Left hindlimb (tissue), 1 donor: ENCODE measurements at places on chromosomes 6 and 20.

DNA sequence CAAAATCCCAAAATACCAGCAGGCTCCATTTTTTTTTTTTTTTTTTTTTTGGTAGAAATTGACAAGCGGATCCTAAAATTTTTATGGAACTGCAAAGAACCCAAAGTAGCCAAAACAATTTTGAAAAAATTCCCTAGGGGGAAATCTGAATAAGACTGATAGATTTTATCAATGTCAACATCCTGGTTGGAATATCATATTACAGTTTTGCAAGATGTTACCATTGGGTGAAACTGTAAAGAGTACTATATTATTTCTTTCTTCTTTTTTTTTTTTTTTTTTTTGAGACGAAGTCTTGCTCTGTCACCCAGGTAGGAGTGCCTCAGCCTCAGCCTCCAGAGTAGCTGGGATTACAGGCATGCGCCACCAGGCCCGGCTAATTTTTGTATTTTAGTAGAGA lies 29.4 kb upstream of the BEND3 start:
- DNase-seq = no peak

- DNase-seq = no peak
Observed at GRCh38 chr20:36394340-36394965, 88.3 kb downstream of the DLGAP4 start.

DNA sequence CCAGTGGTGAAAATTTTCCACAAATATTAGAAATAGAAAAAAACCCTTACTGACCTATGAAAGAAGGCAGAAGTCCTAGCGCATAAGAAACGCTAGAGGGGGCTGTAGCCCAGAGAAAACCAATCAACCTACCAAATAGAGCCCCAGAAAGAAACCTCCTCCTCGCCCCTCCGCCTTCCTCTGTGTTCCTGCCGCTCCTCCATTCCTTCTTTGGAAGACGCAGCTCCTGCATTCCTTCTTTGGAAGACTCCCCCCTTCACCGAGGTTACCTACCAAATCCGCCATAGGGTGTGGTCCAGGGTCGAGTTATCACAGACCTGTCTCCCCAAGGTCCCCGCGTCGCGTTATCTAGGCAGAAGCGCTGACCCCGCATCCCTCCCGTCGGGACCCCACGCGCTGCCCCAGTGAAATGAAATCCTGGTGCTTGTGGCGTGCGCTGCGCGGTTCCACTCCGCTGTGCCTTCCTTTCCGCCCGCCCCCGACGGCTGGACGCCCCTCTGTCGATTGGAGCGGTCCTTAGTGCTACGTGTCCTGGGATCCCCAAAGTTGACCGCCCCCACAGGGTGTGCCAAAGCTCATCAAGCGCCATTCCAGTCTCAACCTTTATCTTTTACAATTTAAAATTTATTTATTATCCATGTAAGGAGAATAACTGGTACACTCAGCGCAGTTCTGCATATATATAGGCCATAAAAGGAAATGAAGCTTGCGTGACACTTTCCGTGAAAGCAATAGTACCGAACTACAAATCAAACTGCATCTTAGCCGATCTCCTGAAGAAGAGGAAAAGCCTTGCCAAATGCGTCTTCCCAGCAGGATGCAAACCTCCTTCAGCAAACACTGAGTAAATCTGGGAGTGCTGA lies 13.0 kb downstream of the RPP21 start:
- peak; percentile 39 for DNase-seq

GRCh38 chr20:41538810-41539596 lies 79.2 kb downstream of the CHD6 start:
- DNase-seq = peak; percentile 48

DNA sequence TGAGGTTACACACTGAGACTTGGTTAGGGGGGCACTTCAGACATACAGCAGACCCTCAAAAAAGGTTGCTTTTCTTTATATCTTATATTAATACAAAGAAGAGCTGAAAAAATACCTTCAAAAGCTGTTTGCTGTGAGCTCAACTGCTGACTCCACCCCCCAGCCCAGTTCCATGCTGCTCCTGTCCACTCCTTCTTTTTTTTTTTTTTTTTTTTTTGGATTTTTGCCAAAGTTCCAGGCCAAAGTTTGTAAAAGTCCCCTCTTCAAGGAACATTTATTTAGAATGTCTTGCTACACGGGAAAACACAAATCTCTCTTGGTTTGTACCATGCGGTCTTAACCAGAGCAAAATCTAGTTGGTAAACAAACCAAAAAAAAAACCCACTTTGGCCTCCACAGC lies 85.3 kb upstream of the AKAP12 start:
- DNase-seq = no peak

DNA sequence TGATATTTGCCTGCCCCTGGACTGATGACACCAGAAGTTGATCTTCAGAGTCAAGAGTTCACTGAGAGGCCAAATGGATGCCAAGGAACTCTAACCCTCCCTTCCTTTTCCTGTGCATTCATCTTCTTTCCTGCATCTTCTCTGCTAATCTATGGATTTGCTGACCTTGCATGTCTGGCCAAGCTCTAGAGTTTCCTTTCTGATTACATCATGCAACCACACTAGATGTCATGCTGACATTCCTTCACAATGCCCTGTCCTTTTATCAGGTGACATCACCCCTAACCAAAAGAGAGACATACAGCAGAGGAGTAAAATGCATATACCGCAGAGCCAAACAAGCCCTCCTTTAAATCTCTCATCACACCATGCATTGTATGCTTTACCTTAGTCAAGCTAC lies 487.6 kb downstream of the TFAP2A start:
- no peak for DNase-seq

DNA sequence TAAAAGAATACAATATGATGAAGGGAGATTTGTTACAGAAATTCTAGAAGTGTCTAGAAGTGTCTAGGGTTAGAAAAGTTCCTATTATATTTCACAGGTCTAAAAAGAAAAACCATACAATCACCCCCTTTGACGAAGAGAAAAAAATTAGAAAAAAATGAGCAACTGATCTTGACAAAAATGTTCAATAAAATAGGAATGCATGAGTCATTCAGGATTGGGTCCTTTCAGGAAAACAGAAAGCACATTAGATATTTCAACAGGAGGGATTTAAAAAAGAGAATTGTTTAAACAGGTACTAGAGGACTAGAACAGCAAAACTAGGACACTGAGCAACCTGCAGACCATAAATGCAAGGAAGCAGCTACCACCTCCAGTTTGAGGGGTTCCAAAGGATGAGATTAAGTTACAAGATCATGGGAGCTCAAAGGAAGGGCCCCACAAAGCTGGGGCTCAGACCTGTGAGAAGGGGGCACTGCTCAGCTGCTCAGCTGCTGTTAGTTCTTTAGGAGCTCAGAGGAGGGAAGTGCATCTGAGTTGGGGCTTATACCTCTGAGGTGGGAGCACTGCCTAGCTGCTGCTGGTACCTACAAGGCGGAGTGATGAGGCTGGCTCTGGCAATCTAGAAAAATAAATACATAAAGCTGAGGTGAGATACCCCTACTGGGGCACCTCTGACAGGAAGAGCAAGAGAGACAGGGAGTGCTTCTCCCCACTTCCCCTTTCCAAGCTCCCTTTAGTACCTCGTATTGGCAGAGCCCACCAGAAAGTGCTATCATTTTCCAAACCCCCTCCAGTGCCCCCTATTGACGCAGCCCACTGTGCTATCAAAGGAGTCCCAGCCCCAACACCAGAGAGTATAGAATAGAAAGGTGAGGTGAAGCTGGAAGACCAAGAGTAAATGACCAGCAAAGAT lies 27.1 kb upstream of the BEND6 start:
- no peak for DNase-seq

DNA sequence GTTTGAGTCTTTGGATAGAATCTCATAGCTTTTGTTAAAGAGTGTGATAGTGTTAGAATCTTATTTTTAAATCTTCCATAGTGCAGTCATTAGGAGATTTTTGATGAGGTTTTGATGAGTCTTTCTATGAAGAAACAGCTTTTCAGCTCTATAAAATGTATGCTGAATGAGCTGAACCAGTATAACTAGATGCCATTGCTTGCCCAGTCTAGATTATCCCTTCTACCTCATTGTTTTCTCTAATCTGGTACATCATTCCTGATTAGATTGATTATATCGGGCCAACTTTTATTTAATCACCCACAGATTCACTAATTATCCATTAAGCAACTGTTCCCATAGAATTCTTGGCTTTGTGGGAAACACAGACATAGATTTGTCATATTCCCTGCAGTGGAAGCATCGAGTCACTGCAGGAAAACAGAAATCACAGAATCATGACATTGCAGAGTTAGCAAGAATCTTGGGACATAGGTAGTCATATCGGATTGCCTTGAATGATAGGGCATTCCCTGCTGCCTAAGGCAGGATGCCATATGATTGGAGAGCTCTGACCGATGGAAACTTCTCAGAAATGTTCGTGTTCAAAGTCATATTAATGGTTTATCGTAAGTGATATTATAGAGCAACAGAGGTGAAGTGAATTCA lies 882.7 kb upstream of the FLRT3 start:
- DNase-seq = no peak

- DNase-seq = no peak
Observed at GRCh38 chr6:14640631-14641030, 523.1 kb downstream of the CD83 start.

DNA sequence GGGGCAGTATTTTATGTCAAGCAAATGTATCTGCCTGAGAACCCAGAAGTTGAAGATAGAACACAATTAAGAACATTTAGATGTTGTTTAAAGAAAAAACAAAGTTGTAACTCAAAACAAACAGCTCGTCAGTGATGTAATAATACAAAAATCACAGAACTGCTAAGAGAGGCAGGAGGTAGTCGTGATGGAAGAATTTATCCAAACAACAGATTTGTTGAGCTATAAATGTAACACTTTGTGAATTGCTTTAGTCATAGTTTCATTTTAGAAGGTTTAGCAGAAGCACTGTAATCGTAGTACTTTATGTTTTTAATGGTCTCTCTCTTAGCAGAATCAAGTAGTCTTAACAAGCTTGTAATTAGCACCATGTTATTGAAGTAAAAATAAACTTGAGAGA lies 73.6 kb downstream of the SCAF8 start:
- no peak for DNase-seq

DNA sequence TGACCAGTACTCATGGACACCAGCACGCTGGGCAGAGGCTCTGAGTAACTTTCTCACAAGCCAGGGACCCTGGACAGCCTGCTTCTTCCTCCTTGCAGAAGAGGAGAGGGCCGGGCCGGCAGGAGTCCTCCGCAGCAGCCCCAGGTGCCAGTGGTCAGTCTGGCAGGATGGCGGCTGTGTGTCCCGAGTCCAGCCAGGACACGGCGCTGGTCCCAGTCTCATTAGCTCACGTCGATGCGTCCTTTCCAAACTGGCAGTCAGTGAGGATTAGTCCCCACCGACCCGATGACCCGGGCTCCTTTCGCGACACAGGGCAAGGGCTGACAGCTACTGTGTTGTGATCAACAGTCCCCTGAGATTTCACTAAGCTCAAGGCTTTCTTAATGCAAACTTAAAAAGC lies 267.0 kb downstream of the TAF4 start:
- no peak for DNase-seq

GRCh38 chr6:147585256-147585655 lies 76.8 kb downstream of the SAMD5 start:
- DNase-seq = no peak

DNA sequence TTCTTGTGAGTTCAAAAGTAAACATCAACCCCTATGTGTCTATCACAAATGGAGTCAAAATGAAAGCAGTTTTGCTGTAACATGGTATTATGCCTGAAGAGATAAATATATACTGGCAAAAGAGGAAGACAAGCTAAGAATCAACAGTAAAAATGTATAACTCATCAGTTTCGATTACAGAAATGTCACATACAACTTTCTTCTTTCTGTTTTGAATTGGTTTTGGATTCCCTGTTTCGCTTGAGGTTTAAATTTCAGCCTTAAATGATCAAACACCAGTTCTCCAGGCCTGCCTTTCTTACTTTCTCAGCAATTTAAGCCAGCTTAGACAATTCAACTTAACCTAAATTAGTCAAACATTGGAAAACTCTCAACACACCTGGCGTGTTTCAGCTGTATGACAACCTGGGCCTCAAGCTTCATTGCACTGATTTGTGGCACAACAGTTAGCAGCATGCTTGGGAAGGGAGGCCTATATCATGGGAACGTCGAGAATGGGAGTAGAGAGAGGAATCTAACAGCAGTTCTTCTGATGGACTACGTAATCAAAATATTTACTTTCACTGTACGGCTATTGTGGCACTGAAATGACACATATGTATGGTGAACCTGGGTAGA lies 51.9 kb upstream of the MARCKS start:
- DNase-seq = no peak

- no peak for DNase-seq
Observed at GRCh38 chr6:170066679-170067078, 224.2 kb downstream of the DLL1 start.

DNA sequence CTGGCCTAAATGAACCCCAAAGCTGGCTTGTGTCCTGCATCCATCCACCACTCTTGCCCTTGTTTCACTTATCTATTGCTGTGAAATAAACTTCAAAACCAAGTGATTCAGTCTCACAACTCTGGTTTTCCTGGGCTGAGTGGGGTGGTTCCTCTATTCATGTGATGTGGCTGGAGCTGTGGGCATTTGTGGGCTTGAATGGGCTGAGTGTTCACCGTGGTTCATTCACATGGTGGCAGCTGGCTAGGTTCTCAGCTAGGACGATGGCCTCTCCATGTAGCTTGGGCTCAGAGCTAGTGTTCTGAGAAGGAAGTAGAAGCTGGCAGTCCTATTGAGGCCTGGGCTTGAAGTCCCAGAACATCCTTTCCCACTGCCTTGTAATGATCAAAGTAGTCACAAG lies 30.4 kb downstream of the FKBP1A start:
- no peak for DNase-seq

DNA sequence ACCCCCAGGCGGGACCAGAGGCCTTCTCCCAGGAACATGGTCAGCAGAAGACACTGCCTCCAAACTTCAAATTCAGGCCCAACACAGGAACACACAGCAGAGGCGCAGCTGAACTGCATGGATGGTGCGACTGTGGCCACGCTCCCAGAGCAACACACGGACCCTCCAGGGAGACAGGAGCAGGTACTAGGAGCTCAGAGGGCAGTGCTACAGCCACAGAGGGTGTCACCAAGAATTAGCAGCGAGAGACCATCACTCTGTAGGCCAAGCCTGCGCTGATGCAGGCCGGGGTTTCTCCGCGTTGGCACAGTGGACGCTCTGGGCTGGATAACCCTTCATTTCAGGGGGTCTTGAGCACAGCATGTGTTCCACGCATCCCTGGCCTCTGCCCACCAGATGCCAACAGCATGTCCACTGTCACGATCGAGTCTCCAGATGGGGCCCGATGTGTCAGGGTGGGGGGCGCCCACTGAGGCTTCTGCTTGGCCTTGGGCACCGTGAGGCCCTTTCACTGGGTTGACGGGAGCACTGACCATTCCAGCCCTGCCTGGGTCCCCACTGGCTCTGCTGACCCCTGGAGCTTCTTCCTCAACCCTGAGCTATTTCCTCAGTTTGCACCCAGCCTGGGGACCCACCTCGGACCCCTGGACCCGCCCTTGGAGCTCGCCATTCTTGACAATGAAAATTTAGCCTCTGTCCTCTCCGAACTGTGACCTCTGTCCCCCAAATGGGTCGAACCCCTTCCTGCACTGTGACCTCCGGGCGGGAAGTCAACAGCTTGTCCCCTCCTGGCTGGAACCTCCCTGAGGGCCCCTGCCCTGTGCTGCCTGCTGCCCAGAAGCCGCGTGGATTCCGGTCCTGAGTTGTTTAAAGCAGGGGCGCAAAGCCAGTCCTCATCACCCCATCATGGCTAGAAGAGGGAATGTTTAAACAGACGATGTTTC lies 239.4 kb downstream of the DLL1 start:
- DNase-seq = peak; percentile 14

GRCh38 chr6:112906726-112907125 lies 559.6 kb downstream of the RFPL4B start:
- DNase-seq = peak; percentile 72
